Stimulated activated CD4-positive, alpha-beta T cell treated with anti-CD3 and anti-CD28 coated beads, Interleukin-2, amount 100 ng/mL, for 4 hours (primary cell): ENCODE measurements at places on chromosomes 12 and 14.

DNA sequence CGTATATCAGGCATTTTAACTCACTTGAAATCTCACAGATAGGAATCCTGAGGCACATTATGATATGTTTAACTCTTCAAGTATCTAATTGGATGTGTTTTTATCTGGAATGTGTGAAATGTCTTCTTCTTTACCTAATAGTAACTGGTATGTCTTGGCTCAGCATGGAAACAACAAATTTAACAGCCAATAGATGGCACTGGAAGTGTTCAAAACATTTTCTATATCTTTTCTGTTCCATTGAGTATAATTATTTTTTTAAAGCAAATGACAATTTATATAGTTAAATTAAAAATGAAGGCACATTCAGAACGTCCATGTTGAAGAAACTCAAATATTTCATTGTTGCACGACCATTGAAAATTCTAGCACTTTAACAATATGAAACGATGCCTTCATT, 164.6 kb upstream of the SLC16A7 start:
- no peak for DNase-seq

GRCh38 chr12:31524791-31525495, 66.0 kb downstream of the DENND5B start:
- DNase-seq, result no peak

DNA sequence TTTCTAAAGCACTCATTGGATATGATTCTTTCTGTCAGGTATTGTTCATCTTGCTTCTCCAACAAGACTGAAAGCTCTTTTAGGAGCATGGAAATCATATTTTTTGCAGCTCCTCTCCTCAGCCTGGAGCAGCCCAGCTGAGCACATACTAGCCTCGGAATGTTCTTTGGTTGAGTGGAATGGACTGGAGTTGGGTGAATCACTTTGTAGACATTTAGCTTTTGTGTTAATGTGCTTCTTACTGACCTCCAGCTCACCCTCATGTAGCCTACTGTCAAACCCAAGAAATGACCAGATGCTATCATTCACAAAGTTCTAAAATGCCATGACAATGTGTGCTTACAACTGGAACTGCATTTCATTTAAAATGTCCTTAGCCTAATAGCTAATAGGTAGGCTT, 161.1 kb downstream of the NUAK1 start:
- no peak for DNase-seq

GRCh38 chr14:77236814-77237213, 34.2 kb downstream of the NGB start:
- no peak for DNase-seq

GRCh38 chr12:31278832-31279231, 47.1 kb downstream of the SINHCAF start:
- DNase-seq, result no peak

GRCh38 chr12:1533602-1534304, 60.6 kb downstream of the FBXL14 start:
- DNase-seq, result no peak

DNA sequence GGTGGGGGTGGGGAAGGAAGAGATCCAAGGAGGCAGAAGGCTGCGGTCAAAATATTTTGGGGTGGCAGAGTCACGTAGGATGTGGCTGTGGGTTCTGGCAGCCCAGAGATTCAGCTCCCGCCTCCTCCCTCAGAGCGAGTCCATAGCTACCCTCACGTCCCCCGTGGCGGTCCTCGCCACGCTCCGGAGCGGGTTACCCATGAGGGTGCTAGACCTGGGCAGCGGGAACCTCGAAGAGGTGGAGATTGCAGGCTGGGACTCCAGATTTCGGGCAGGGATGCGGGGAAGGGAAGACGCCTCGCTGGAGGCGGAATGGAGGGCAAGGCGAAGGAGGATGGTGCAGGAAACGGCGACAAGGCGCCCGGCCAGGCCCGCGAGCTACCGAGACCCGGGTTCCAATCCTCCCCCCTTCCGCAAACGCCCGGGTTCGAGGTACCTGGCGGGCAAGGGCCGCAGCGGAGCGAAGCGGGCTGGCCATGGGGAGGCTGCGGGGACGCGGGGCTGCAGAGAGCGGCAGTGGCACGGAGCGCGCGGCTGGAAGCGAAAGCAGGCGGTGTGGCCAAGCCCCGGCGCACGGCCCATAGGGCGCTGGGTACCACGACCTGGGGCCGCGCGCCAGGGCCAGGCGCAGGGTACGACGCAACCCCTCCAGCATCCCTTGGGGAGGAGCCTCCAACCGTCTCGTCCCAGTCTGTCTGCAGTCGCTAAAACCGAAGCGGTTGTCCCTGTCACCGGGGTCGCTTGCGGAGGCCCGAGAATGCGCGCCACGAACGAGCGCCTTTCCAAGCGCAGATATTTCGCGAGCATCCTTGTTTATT, 46.2 kb downstream of the BCAT1 start:
- DNase-seq, result no peak

DNA sequence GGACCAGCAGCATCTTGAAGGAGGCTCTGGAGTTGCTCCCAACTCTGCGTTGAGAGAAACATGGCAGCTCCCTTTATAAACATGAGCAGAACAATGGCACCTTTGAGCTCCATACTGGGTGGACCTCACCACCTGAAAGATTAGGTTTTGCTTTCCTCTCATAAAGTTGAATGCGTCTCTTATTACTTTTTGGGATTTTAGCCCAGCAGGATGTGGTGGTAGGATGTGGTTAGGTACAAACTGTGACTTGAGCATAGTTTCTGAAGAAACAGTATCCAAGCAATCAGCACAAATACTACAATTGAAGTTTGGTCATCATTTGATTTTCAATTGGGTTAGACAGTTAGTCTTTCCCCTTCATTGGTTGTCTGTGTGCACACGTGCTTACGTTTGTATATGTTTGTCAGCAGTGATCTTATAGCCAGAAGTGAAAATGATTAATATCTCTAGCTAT, at the start of gene PRR4:
Gene PRR4, minus strand, starts transcription at position 51 of the 454 bp plus-strand sequence. Its CDS starts 38 bp downstream, at position 13.
- no peak for DNase-seq

GRCh38 chr14:72462056-72462455, 431.8 kb downstream of the DPF3 start:
- no peak for DNase-seq

DNA sequence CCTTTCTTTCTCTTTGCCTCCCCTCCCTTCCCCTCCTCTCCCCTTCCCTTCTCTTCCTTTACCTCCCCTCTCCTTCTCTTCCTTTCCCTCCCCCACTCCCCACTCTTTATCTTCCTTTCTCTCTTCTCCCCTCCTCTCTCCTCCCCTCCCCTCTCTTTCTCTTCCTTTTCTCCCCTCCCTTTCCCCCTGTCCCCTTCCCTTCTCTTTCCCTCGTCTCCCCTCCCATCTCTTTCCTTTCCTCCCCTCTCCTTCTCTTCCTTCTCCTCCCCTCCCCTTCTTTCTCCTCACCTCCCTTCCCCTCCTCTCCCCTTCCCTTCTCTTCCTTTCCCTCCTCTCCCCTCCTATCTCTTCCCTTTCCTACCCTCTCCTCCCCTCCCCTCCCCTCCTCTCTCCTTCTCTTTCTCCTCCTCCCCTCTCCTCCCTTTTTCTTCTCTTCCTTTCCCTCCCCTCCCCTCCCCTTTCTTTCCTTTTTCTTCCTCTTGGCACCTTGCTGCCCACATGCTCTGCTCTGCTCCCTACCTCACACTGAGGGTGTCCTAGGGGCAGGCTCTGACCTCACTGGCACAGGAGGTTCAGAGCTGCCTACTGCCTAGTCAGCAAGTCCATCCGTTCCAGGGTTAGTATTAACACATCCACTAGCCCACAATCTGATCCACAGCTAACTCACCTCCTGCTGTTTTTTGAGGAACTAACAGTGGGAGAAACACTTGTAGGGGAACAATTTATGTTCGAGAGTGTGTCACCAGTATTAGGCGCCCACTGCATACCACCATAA, 101.0 kb downstream of the NUAK1 start:
- no peak for DNase-seq

GRCh38 chr14:29821661-29822429, 105.8 kb downstream of the PRKD1 start:
- DNase-seq, result no peak

DNA sequence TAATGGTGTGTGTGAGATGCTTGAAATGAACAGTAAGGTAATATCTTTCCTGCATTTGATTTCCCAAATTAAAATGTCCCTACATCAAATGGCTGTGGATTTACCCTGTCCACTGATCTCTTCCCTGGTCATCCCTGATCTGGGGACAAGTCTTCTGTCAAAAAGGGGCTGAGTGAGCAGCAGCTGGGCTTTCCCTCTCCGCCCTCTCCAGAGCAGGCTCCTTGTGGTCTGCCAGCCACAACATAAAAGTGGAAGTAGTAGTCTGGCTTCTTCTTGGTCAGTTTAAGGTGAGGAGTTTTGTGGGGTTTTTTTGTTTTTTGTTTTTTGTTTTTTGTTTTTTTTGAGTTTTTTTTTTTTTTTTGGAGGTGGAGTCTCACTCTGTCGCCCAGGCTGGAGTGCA, 25.2 kb upstream of the PLXNC1 start:
- no peak for DNase-seq

DNA sequence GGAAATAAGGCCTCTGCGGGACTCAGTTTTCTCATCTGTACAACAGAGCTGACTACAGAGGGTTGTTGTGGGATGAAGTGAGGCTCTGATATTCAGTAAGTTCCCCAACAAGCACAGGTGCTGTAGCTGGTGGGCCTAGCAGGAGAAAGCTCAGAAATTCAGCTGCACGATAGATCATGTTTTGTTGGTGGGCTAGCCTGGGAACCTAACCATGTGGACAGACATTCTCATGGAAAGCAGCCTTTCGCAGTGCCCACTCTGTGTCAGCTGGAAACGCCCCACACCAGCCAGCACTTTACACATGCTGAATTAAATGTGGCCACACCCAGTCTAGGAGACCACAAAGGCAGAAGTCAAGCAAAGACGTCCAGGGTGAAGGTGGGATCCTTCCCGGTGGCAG, 16.1 kb downstream of the PITPNM2 start:
- no peak for DNase-seq

GRCh38 chr12:5348491-5348890, 83.4 kb upstream of the NTF3 start:
- DNase-seq, result no peak

DNA sequence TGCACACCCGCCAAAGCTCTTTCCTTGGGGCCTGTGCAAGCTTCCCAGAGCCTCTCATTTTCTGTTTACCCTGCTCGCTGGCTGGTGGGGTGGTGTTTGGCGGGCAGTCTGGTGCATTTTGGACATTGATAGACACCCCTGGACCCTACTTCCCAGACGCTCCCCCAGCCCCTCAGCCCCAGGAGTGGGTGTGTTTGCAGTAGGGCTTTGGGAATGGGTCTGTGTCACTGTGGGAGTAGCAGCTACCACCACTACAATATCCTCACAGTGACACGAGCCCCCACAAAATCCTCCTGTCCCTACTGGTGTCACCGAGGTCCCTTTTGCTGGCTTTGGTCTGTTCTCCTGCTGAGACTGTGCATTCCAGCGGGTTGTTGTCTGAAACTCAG, 371.3 kb downstream of the TMEM121 start:
- DNase-seq, result no peak

DNA sequence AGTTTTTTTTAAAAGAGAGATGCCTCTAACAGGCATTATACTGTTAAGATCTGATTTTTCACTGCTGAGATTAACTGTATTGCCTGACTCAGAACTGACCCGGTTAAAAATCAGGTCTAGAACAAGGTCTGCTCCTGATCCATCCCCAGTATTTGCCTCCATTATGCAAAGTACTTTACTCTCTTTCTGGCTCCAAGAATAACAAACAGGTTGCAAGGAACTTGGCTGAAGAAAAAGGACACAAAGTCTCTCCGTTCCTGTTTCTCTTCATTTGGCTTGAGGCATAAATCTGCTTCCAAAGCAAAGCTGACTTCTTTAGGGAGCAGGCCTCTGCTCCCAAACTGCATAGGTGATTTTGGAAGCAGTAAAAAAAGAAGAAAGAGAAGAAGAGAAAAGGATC, 199.3 kb upstream of the PDZRN4 start:
- DNase-seq, result no peak

DNA sequence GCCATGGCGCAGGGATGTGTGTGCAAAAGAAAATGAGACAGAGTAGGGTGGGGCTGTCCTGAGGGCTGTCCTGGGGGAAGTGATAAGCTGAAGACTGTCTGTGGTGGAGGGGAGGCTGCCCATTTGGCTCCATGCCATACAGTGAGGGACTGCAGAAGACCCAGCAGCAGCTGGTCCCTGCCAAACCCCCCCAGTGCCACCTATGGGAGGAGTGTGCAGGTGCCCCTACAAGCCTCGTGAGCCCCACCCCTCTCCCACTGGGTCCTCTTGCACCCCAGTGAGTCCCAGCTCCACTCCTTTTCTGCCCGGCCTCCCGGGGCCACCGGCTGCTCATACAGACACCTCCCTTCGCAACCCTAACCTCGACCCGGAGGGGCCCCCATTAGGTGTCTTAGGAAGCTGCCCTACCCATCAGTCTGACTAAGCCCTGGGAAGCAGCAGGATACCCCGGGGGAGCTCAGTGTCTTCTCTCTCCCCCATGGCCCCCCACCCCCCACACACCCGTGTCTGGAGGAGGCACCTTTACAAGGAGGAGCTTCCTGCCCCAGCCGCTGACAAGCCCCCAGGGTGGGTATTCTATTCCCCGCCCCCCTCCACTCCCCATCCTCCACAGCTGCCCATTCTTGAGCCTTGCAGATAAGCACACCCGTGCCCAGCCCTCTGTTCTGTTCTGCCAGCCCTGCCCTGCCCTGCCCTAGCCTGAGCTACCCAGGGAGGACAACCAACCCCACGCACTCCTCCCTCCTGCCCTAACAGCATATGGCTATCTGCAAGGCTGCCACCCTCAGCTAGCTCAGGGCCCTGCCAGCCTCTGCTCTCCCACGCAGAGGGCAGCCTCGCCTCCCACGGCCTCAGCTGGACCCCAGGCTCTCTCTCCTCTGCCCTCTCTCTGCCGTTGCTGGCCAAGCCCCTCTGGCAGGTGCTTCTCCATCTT, 41.9 kb downstream of the SLC6A12 start:
- no peak for DNase-seq

DNA sequence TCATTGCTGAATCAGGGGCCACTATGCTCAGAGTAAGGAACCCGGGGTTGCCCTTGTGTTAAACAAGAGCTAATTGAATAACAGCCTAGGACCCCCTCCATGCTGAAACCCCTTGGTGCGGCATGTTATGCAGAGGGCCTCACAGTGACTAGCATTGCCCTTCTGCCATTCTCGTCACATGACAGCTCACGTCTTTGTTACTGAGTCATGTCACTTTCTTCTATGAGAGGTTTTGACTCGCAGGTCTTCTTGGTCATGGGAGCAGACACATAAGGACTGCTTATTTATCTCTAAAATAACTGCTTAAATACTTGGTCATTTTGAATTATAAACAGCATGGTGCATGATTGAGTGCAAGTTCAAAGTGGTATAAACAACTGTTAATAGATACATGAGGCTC, 24.9 kb downstream of the TCTN1 start:
- no peak for DNase-seq

DNA sequence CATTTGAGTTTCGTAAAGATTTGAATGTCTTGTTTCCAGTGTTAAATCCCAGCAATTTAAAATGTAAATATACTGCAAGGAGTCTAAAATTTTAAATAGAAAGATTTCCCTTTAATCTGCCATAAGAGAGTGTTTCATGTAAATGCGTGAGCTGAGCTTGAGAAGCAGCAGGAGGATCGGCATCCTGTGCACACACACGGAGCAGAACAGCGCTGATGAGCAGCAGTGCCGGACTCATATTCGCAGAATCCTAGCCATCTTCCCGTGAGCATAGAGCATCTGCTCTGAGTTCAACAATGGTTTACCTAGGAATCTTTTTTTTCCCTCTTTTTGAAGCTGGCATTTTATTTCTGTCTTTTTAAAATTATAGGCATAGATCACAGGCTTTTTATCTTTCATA, 29.8 kb upstream of the AMN start:
- DNase-seq, result no peak
